ENCODE measurements at places on chromosomes 6 and 20.

DNA sequence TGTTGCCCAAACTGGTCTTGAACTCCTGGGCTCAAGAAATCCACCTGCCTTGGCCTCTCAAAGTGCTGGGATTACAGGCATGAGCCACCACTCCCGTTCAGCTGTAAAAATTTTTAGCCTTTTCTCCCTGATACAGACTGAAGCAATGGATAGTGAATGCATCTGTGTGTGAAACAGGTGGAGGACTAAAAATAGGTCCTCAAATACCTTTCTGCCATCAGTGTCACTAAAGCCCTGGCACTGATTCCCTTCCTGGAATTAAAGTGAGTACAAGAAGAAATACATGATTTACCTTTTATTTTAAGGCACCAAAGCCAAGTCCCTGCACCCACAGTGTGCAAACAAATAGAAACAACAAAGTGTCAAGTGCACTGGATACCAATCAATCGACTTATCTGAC, 25.1 kb downstream of the TULP4 start:
- no peak for DNase-seq

DNA sequence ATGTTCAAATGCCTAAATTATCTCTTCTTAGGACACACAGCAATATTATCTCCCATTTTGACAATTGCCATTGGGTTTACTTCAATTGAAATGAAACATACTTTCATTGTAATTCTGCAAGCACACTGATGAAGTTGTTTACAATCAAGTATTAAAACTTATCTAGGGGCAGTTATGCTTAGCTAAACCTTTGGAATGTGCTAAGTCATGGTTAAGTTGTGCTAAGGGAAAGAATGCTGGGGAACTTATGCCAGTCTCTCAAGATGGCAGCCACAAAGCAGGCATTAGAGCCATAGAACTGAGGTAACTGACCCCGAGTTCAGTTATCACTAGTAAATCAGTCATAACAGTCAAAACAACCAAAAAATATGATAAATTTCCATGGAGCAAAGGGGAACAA, 59.1 kb upstream of the NT5E start:
- no peak for DNase-seq

- no peak for DNase-seq
Observed at GRCh38 chr6:149483334-149483725, 1.5 kb downstream of the ZC3H12D start.

DNA sequence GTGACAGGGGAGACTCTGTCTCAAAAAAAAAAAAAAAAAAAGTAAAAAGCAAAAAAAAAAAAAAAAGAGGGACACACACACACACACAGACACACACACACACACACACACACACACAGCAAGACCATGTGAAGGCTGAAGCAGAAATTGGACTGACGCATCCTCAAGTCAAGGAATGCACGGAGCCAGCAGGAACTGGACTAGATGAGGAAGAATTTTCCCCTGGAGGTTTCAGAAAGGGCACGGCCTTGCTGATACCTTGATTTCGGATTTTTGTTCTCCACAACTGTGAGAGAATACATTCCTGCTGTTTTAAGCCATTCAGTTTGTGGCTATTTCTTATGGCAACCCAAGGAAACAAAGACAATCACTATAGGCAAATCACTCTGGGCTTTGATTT, 176.9 kb upstream of the SALL4 start:
- no peak for DNase-seq

DNA sequence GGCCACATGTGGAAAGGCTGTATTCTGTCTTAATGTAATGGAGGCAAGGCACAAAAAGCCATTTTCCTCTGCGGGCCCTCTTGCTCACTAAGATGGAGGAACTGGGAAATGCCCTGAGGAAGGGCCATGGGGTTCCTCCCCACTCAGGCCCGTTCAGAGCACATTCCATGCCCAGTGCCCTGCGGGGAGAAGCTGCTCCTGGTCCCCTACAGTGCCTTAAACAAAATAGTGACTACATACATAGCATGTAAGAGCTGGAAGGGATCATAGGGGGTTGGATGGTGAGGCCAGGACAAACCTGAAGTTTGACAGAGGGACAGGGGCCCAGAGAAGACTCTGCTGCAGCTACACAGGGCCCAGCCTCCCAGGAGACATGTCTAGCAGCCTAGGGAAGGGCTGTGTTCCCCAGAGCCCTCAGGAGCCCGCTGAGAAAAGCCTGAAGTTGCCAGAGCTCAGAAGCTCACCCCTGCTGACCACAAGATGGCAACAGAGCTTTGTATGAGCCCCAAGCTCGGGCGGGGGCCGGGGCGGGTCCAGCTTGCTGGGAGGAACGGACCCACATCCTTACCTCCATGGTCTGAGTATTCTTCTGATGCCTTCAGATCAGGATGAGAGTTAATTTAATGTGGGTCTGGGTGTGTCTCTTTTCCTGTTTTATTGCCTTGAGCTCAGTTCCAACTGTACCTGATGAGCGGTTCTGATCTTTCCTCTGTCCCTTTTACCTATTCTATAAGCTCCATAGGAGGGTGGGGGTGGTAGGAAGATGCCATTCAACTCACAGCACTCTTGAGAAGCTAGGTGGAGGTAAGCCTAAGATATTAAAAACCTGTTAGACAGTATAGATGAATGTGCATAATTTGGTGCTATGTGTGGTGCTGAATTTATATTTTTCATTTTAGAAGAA, 242.9 kb downstream of the CDC5L start:
- no peak for DNase-seq

- no peak for DNase-seq
Observed at GRCh38 chr6:160398674-160399271, 50.6 kb downstream of the SLC22A3 start.

DNA sequence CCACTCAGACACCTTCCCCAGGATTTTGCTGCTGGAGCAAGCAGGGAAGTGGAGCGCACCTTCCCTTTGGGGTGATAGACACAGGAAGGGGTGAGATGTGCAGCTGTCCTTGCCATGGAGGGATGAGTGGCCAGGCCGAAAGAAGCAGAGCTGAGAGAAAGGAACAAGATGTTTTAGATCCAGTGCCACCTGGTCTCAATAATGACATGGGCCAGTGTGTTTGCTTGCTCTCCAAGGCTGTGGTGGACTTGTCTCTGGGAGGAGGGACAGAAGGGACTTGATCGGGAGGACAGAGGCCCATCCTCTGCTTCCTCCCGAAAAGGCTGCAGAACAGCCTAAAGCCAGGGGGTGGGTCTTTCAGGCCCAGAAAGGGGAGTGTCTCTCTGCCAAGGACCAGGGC, 61.7 kb upstream of the CCDC167 start:
- no peak for DNase-seq

DNA sequence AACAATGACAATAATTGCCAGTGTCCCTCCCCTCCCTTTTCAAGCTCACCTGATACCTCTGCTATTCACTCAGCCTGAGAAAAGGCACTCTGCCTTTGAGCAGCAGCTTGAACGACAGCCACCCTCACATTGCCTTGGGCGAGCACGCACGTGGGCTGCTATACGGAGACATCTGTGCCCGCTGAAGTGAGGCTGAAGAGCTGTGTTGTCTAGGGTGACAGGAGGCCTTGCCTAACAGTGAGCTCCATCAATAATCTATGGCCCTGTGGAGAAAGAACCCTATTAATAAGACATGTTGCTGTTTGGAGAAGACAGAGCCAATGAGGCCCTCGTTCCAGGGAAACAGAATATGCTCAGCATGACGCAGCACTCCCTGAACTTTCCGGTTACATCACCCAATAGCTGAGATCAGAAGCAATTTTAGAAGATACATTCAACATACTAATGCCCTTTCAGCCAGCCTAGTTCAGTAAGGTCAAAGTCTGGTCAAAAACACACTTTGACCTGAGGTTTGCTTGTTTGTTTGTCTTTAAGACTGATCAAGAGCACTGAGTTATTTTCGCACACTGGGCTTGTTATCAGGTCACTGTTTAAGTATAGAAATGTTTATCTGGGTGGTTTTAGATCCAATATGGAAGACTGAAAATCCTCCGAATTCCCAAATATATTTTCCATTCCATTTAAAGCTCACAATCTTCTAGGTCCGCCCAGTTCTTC, 30.6 kb downstream of the RBM24 start:
- DNase-seq: no peak

GRCh38 chr20:36823121-36823520, 49.6 kb upstream of the DSN1 start:
- DNase-seq: no peak

DNA sequence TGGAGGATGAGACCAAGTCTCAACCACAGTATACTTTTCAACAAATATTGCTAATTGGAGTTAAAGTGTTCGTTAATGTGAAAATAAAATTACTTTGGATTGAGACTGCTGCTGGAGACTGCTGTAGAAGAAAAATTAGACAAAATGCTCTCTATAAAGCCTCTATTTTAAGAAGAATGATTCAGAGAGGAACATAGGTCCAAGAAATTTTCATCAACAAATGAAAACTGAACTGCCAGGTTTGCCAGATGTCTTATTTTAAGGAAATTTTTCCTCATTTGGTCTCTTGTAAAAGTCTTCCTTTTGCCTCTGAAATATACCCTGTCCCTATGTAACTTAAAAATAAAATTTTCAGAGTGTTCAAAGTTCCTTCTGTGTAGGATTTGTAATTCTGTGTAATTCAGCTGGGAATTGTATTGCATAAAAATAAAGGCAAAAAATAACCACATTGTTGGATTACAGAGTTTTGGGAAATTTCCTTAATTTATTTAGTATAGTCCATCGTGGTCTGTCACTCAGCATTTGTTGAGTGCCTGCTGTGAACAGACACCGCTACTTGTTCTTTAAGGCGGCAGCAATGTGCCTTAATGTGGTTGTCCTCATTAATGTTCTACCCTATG, 27.4 kb downstream of the ANKS1A start:
- DNase-seq: no peak

- DNase-seq: no peak
Observed at GRCh38 chr6:159308198-159308597, 139.0 kb downstream of the FNDC1 start.

GRCh38 chr6:38264605-38265004, 375.1 kb downstream of the BTBD9 start:
- DNase-seq: no peak

GRCh38 chr20:13898012-13898612, 92.3 kb downstream of the SEL1L2 start:
- DNase-seq: no peak

GRCh38 chr20:31653561-31653960, 15.8 kb downstream of the COX4I2 start:
- no peak for DNase-seq

DNA sequence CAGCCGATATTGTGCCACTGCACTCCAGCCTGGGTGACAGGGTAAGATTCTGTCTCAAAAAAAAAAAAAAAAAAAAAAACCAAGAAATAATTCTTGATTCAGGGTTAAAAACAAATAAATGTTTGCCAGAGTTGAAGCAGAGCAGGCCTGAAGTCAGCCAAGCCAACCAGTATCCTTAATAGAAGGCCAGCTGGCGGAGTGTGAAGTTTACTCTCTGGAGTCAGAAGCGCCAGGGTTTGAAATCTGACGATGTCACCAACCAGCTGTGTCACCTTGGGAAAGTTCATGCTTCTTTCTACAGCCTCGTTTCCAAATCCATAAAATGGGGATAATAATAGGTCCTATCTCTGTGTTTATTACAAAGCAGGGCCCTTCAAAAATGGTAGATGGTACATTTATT, 73.0 kb upstream of the ENPP5 start:
- no peak for DNase-seq

DNA sequence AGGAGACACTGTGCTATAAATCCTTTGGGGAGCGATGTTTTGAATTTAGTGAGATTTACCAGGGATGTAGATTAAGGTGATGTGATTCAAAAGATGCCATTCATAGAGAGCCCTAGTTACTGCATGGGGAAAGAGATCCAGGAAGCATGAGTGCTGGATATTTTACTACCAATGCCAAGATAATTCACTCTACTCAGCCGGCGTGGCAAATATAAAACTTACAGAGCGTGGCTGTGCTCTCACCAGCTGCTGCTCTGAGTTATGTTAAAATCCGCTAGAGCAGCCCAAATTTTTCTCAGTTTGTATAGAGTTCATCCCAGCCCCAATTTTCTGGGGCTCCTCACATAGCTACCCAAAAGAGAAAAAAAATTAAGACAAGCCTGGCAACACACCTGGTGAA, 48.6 kb downstream of the BFSP1 start:
- DNase-seq: no peak

- no peak for DNase-seq
Observed at GRCh38 chr6:11812951-11813350, 34.3 kb upstream of the ADTRP start.

DNA sequence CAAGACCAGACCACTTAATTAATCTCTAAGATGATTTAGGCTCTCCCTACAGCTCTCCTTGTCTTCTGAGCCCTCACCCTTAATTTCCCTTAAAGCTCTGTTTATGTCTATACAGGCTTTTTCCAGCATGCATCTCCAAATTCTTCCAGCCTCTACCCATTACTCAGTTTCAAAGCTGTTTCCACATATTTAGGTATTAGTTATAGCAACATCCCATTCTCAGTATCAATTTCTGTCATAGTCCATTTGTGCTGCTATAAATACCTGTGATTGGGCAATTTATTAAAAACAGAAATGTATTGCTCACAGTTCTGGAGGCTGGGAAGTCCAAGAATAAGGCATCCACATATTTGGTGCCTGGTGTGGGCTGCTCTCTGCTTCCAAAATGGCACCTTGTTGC, 2.3 kb upstream of the SERPINB1 start:
- DNase-seq: no peak

DNA sequence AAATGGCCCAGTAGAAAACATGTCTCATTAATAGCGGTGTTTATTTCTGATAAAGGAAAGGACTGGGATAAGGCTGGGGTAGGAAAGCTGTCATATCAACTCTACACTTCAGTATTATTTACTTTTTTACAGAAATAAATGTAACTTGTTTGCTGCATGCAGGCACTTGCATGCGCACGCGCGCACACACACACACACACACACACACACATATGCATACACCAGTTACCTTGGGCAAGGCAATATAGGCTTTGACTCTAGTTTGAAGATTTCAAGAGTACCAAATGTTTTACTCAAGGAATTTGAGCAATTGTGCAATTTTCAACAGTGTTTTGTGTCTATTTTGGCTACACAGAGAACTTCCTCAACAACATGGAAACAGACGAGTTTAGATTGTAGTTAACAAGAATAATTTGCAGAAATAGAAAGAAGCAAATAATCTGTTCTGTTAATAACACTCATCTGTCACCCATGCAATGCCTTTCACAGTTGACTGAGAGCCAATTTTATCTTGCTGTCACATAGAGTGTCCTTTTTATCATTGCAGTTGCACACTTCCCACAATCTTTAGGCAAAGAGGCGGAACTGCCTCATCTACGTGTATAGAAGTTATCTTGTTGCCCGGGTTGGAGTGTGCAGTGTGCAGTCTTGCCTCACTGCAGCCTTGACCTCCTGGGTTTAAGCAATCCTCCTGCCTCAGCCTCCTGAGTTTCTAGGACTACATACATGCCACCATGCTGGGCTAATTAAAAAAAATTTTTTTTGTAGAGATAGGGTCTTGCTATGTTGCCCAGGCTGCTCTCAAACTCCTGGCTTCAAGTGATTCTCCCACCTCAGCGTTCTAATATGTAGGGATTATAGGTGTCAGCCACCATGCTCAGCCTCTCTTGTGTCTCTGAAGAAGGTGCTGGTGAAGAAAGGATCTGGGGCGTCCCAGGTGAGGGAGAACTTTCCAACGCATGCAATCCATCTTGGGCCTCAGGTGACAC, 74.8 kb upstream of the SHLD1 start:
- no peak for DNase-seq
